NCI-H345 (cell line): ENCODE measurements at places on chromosomes 7 and 10.
A peak's percentile ranks its signal among the peaks of the same experiment; 100 is the strongest.

DNA sequence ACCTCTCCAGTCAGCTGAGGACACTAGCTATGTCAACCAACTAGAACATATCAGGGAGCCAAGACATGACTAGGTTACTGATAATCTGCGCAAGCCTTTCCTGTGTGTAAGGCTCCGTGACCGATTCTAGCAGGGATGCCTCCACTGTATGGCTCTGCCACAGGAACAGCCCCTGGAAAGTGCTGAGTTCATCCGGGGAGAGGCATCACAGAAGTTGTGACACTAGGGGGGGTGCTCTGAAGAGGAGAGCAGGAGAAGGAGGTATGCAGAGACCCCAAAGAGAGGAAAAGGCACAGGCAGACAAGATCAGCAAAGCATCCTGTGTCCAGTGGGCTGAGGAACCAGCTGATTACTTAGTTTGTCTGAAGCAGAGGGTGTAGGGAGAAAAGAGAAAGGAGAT lies 13.5 kb downstream of the UPP1 start:
- no peak for DNase-seq

DNA sequence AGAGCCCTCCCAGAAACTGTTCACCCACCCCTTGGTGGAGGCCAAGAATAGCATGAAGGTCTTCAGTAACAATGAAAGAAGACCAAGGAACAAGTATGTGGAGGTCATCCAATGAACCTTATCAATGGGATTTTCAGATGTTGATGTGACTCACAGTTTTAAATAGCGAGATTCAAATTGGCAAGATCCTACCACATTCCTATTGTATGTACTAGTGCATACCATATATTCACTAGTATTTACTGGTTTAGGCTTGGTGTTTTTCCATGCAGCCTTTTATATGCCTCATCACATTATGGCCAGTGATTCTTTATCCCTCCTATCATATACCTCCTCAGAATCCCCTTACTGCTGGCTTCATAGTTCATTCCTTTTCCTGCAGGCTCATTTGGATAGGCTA lies 54.4 kb downstream of the ITGB8 start:
- DNase-seq = no peak

- DNase-seq = no peak
Observed at GRCh38 chr10:98351831-98352402, 63.1 kb downstream of the PYROXD2 start.

GRCh38 chr7:32943252-32944030 lies 13.8 kb upstream of the FKBP9 start:
- DNase-seq = no peak

- DNase-seq = no peak
Observed at GRCh38 chr7:137421366-137421765, 77.8 kb upstream of the PTN start.

GRCh38 chr10:62024026-62024701 lies 122.7 kb downstream of the ARID5B start:
- DNase-seq = no peak

GRCh38 chr7:77538281-77539212 lies 1.5 kb downstream of the PTPN12 start:
- peak; percentile 79 for DNase-seq

GRCh38 chr10:16585103-16585502 lies 63.4 kb upstream of the C1QL3 start:
- DNase-seq = no peak

DNA sequence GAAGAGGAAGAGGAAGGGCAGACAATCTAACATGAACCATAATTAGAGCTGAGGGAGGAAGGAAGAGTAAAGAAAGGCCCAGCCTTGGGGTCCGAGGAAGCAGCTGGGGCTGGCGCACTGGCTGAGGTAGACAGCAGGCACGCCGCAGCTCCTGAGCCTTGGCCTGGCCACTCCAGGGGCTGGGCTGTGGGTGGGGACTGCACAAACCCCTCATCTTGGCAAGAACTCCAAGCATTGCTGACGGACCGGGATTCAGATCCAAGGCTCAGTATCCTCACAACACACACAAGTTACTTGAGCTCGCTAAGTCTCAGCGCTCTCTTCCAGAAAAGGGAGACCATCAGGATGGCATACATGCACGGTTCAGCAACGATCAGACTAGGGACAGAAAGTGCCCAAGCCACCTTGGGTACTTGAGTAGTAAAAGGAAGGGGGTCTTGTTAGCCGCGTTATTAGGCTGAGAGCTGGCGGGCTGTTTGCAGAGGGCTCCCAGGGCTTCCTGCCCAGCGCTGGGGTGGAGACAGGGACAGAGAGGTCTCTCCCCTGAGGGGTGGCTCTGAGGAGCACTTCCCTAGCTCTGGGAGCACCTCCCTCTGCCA lies 4.5 kb downstream of the TNS3 start:
- no peak for DNase-seq

DNA sequence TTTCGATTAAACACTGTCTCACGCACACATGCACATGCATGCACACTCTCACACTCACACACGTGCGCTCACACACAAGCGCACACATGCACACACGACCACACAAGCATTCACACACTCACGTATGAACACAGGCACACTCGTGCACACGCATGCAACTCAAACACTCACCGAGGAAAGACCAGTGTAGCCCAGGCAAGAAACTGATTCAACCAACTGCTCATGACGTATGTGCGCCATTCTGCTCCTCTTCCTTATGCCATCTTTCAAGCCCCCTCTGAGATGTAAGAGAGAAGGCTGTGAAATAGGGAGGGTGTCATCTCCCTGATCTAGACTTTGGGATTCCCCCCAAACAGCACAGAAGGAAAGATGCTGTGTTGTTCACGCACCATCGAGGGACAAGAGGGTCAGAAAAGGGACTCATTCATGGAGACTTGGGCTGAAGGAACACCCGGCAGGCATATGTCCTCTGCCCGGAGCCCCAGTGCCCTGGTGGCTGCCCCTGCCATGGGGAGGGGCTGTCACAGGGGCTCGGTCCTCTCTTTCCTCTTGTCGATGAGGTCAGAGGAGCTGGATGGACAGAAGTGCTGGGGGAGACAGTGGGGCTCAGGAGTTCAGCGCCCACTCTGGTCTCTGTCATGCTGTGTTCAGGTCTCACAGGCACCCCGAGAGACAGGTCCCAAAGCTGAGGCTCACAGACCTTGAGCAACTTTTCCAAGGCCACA lies 130.1 kb upstream of the SHH start:
- no peak for DNase-seq

GRCh38 chr10:8473205-8473604 lies 418.7 kb downstream of the GATA3 start:
- DNase-seq = no peak

DNA sequence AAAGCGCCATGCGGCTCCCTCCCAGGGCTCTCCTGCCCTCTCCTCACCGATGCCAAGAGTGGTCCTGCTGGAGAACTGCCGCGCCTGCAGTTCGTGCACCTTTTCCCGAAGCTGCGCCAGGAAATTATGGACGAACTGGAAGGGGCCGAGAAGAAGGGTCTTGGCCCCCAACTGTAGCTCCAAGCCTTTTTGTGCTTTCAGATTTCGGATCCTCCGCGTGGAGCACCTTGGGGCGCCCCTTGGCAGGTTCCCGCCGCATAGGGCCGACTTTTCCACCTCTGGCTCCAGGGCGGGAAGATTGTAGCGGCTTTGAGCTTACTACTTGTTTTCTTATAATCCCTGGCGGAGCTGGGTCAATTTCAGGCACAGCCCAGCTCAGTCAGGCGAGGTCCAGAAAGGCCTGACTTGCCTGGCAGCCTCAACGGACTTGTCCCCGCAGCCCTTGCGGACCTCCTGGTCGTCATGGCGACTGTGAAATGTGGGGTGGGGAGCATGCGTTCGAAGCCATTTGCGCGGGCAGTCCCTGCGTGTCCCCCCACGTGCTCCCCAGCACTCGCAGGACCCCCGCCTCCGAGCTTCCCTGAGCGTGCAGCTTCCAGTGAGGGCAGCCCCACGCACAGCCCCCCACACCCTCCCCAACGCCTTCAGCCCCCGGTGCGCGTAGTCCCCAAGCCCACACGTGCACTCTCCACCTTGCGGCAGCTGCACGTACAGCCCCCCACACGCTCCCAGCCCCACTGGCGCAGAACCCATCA lies 129.9 kb downstream of the KBTBD2 start:
- DNase-seq = no peak

DNA sequence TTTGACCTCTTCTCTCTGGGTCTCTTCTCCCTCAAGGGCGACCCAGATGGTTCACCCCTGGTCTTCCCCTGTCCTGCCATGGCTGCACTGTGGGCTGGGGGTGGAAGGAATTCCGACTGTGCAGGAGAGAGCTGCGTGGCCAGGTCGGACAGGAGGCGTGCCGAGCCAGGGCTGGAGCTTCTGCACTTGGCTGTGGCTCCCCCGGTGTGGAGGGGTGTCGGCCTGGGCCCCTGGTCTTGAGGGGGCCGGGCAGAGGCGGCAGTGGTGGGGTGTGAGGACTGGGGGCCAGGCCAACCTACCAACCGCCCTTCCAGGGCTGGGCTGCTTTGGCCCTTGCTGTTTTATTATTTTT lies 74.9 kb upstream of the SHH start:
- DNase-seq = no peak

- no peak for DNase-seq
Observed at GRCh38 chr7:3067606-3068380, 24.1 kb upstream of the CARD11 start.
